ENCODE measurements at places on chromosomes 4 and X.

DNA sequence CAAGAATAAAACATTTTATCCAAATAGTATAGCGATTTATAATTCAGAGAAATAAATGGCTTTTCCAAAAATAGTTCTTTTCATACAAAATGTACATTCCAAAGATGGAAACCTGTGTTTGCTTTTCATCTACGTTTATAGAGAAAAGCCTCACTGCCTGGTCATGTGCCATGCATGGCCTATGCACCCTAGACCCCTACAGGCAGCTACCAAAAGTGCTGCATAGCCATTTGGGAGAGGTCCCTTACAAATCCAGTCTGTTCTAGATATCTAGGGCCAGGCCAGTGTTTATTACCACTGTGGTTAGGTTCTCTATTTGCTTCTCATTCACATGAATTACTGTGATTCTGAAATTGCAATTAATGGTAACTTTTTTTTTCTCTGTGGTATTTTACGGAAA is 17.2 kb downstream of the HMGB2 start:
- peaks cover 5% of the 10 kb centered on the region for H3K4me1 ChIP-seq
- no peak overlapping the region for H3K27ac ChIP-seq
- H3K27me3 ChIP-seq, result no peaks in the 10 kb centered on the region

- H3K27me3 ChIP-seq, result no peaks in the 10 kb centered on the region
- H3K27ac ChIP-seq, result no peak overlapping the region
- H3K4me3 ChIP-seq, result no peak overlapping the region
- no peaks in the 10 kb centered on the region for H3K36me3 ChIP-seq
These were observed 23.9 kb downstream of the TBC1D19 start for GRCh38 chr4:26607776-26608175.

GRCh38 chr4:2787230-2788100 is 5.4 kb upstream of the SH3BP2 start:
- H3K36me3 ChIP-seq, result no peaks in the 10 kb centered on the region
- DNase-seq, result no peak
- H3K4me1 ChIP-seq, result peaks cover 1% of the 10 kb centered on the region
- H3K4me3 ChIP-seq, result no peak overlapping the region

DNA sequence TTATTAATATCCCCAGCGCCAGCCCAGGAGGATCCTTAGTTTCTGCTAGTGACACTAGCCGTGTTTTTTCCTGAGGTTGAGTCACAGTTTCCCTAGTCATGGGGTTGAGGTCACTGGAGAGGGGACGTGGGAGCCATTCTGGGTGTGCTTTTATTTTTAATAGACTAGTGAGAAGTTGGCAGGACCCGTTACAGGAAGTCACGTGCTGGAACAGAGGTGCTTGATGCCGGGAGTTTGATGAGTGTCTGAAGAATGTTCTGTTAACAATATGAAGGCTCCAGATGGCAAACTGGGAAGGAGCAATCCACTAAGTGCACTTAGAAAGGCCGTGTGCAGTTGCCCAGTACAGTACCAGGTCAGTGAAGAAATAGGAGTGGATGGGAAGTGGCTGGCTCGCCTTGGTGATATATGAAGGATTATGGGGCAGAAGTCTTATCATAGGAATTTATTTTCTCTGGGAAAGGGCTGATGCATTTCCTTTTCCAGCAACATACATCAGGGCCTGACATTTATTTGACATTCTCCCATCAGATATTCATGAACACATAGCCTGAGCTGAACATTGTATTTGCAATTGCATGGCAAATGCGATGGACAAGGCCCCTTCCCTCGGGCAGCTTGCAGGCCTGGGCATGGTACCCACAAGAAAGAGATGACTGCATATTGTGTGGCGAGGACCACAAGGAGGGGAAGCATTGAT is 291.8 kb downstream of the FBXW7 start:
- H3K4me3 ChIP-seq, result no peak overlapping the region
- no peaks in the 10 kb centered on the region for H3K36me3 ChIP-seq
- no peak for DNase-seq

DNA sequence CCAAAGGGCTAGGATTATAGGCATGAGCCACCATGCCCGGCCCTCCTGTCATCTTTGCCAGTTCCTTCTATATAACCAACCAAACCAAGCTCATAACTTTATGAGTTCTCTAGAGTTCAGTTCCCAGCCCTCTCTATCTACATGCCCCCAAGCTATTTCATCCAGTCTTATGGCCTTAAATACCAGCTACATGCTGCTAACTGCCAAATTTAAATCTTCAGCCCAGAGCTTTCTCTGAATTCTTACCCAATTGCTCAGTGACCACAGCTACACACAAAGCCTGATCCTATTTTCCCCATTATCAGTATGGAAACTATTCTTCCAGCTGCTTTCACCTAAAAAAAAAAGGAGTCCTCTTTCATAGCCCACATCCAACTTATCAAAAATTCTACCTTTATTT is 23.1 kb downstream of the TMEM184C start:
- no peak for DNase-seq
- no peaks in the 10 kb centered on the region for H3K27me3 ChIP-seq
- no peak overlapping the region for H3K4me3 ChIP-seq
- peaks cover 5% of the 10 kb centered on the region for H3K36me3 ChIP-seq

GRCh38 chr4:42302348-42302747 is 94.9 kb upstream of the SHISA3 start:
- no peaks in the 10 kb centered on the region for H3K36me3 ChIP-seq
- no peaks in the 10 kb centered on the region for H3K27me3 ChIP-seq
- H3K27ac ChIP-seq, result no peak overlapping the region
- H3K4me3 ChIP-seq, result no peak overlapping the region

GRCh38 chrX:67545893-67546495 is 2.2 kb downstream of the AR start:
- H3K4me3 ChIP-seq, result peak overlapping the region; percentile 86
- no peaks in the 10 kb centered on the region for H3K36me3 ChIP-seq
- H3K27ac ChIP-seq, result no peak overlapping the region
- peaks cover 8% of the 10 kb centered on the region for H3K4me1 ChIP-seq
- H3K27me3 ChIP-seq, result no peaks in the 10 kb centered on the region

All from neuronal stem cell (in vitro differentiated cells).